Retinal pigment epithelial cell (primary cell): ENCODE measurements at places on chromosomes 1 and 21.

DNA sequence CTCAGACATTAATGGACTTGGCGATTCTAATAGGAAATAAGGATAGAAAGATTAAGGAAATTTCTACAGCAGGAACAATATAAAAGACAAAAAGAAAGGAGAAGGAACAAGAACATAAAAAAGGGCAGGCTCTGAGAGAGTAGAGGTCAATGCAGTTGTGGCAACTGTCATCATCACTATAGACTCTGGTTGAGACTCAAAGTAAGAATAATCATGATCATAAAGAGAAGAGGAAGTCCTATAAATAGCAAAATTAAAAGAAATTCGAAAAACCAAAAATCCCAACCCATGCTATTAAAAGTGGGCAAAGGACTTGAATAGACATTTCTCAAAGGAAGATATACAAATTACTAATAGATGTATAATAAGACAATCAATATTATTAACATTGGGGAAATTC, 14.4 kb upstream of the XCL1 start:
- no peak for DNase-seq

- DNase-seq, result no peak
Measured at GRCh38 chr1:156625436-156626078, 6.3 kb downstream of the HAPLN2 start.

DNA sequence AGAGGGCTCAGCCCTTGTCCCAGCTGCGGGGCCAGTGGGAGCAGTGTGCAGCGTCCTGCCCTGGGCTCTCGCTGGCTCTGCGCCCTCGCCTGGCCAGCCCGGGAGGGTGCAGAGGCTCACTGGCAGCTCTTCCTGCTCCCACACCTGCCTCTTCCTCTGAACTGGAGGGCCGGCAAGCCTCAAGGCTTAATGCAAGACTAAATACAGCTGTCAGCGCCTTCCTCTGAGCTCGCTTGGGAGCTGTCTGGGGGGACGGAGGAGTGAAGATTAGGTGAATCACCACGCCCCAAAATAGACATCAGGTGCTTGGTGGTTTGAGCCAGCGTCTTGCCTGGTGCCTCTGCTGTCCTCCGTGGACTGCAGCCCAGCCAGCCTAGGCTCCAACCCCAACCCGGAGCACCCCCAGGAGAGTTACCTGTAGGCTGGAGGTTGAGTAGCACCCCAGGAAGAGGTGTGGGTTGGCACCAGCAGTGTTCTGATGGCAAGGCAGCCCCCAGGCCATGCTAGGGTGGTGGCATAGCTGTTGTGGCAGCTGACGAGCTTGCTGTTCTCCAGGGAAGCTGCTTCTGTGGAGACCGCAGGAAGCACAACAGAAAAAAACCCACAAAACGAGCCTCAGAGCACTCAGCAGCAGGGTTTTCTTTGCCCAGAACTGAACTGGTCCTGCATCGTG, 36.9 kb downstream of the UMODL1 start:
- DNase-seq, result no peak

DNA sequence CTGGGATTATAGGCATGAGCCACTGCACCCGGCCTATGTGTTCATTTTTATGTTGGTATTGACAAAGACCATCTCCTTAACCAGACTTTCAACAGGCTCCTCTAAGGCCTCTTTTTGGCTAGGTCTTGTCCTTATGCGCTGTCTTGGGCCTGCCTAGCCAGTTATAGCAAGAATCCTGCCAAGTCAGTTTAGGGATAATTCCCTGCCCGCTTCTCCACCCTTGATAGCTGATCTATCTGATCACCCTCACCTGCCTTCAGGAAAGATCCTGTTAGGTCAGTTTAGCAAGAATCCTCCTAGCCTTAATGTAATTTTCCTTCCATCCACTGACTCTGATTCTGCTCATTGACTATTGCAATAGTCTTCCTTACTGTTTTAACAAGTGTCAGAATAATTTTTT, 2.4 kb upstream of the B4GALT3 start:
- DNase-seq, result no peak

GRCh38 chr1:158035014-158035413, 41.6 kb downstream of the KIRREL1 start:
- no peak for DNase-seq

DNA sequence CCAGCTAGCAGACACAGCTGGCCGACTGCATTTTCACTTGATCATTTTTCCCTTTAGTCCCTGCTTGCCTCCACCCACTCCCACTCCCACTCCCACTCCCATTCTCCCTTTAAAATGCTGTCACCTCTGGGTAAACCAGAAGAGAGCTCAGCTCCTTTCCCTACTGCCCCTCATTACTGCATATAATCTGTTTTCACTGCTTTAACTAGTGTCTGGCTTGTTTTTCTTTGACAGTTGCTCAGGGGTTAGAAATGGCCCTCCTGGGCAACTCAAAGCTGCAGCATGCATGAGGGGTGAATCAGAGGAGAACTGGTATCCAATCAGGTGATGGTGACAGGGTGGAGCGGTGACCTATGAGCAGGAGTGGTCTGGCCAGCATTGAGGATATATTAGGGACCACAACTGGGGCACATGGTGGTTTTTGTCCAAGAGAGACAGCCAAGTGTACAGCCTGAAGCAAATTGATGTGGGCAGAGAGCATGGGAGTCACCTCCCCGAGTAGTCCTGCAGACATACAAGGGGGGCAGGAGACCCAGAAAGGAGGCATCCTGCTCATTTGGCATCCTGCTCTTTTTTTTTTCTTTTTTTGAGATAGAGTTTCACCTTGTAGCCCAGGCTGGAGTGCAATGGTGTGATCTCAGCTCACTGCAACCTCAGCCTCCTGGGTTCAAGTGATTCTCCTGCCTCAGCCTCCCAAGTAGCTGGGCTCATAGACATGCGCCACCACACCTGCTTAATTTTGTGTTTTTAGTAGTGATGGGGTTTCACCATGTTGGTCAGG, 42.6 kb upstream of the SRSF10 start:
- DNase-seq, result peak; percentile 89
